ENCODE measurements at places on chromosomes 1 and 21.

DNA sequence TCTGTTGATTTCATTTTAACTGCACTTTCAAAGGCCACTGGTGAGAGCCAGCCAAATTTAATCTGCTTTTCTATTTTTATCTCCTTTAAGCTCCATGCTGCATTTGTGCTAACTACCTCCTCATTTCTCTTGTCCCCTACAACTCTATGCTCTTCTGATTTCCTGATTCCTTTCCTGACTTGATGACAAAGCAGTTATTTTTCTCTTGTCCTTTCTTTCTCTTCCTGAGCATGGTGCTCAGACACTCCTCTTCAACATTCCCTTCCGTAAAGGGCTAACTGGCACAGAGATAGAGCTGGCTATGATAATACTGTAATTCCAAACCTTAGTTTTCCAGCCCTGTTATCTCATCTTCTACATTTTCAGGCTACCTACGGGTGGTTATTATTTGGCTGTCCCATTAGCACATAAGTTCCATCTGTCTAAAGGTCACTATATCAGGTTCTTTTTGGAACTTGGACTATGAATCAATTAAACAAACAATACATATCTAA, 6.8 kb upstream of the BCAS2 start:
- DNase-seq = no peak

DNA sequence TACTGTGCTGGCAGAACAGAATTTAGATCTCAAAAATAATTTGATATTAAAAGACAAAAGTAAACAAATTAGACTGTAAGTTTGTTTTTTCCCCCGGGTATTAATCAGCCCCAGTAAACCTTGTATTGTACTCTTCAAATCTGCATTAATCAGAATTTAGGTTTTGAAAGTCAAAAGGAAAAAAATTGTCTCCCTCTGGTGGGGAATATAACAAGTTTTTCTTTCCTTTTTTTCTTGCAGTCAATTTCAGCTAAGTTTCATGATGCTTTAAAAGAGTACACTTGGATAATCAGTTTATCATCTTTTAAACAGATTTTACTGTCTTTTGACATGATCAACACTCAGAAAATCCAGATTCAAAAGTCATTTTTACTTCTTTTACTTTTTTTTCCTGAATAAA, 134.5 kb upstream of the PKN2 start:
- no peak for DNase-seq

- DNase-seq = no peak
Observed at GRCh38 chr1:215082532-215083382, at the start of gene KCNK2. Gene KCNK2, plus strand, starts transcription at chr1:215082737. Its CDS starts 649 bp downstream, at chr1:215083386.

- DNase-seq = no peak
Observed at GRCh38 chr1:20546637-20547036, 5.7 kb upstream of the FAM43B start.

- DNase-seq = no peak
Observed at GRCh38 chr1:204115116-204115515, 36.7 kb downstream of the ETNK2 start.

DNA sequence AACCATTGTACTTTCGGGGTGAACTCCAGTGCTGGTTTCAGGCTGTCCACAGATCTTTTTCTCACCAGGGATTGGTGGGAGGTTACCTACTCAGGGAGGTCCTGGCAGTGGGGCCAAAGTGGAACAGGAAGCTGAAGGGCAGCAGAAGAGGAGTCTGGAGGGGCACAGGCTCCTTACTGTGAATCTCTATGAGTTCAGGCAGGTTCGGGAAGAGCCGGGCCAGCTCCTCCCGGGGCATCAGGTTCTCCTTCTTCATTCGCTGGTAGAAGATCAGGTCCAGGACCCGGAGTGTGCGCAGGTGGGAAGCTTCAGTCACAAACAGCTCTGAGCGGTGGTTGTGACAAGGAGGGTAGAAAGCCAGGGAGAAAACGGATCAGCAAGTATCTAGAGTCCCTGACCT, 26.7 kb downstream of the LRRC71 start:
- no peak for DNase-seq

GRCh38 chr1:197600751-197601150, 174.5 kb downstream of the DENND1B start:
- DNase-seq = no peak
